SK-MEL-5 (cell line): ENCODE measurements at places on chromosomes 11 and 22. TPM values are rescaled to one million over a fixed set of nuclear protein-coding genes. Genes with fewer than 3 reads are reported as not detected.

GRCh38 chr11:45165806-45166603 lies 19.6 kb downstream of the PRDM11 start:
- DNase-seq = no peak

DNA sequence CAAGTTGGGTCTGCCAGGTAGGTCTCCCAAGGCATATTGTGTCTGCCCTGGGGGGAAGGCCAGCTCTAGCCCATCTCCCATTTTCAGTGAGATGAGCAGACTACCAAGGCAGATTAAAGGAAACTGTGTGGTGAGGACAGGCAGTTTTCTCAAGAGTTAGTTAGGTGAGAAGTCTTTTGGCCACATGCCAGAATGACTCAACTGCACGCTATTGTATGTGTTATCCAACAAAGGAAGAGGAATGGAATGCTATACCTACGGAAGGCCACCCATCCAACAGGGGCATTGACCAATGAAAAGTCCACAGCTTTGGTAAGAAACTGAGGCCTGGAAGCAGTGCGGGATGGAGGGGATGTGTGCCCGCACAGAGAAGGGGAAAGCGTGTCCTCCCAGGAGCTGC lies 941.7 kb downstream of the NTM start:
- DNase-seq = no peak

- DNase-seq = no peak
Measured at GRCh38 chr22:24426851-24427499, 424 bp upstream of the ADORA2A start.

DNA sequence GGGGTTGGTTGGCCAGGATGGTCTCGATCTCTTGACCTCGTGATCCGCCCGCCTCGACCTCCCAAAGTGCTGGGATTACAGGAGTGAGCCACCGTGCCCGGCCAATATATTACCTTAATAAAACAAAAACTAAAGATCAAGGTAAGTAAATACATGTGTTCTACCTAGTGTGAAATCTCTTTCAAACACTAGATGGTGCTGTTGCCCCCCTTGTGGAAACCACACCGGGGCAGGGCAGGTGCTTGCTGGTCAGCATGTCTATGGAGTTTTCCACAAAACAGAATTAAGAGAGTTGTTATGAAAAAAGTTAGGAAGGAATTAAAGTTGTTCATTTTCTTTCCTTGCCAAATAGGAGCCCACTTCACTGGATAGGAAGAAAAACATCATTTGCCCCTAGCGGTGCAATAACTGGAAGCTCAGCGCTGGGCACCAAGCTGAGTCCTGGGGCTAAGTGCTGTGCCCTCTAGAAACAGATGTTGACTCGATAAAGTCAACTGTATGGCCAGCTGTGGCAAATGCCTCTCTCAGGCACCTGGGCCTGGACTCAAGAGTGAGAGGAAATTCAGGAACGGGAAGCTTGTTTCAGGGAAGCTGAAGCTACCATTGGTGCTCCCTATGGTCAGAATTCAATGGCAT lies 6.3 kb upstream of the KCNJ5 start:
- DNase-seq = peak; percentile 65

- DNase-seq = no peak
Measured at GRCh38 chr22:18130699-18131429, 19.1 kb upstream of the USP18 start.

DNA sequence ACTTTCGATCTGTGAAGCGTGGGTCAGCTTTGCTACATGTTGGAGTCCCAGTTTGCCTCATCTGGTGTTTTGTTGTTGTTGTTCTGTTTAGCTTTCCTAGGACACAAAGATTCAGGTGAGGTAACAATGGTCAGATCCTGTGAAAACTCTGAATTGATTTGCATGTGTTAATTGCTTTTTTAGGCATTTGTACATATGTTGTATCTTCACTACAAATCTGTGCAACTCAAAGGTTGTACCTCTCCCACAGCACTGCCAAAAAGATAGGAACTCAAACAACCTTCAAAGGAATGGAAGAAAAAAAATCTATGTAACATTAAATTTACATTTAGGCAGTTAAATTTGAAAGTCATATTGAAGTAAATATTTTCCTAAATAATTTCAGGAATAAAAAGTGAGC lies 518.5 kb upstream of the TENM4 start:
- DNase-seq = no peak

DNA sequence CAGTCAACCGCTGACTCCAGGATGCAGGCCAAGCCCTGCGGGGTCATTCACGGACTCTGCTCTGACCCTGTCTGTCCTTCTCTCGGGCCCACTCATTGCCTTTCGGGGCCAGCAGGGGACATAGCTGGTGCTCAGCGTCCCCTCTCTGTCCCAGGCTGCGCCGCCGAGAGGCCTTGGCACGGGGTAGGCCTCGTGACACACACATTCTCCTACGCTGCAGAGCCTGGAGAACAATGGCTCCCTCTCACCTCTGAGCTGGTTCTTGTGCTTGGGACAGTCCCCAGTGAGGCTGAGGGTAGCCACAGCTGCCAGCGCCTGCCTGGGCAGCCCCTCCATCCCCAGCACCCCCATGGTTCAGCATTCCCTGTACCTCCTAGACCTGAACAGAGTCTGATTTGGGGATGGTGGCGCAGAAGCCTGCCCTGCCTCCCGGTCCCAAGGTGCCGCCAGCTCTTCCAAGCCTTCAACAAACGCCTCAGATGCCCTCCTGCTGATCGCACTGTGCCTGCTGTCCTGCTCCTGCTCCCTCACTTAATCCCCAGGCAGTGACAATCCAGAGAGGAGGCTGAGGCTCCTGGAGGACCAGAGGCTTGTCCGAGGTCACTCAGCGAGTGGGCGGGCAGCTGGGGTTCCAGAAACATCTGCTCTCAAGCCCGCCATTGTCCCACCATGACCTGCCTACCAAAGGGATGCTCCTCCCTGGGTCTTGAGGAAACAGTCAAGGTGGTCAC lies 30.4 kb downstream of the DUSP8 start:
- peak; percentile 72 for DNase-seq

- no peak for DNase-seq
Measured at GRCh38 chr22:32652645-32653270, 148.7 kb upstream of the TIMP3 start.

GRCh38 chr11:119491753-119492510 lies 69.0 kb upstream of the THY1 start:
- peak; percentile 47 for DNase-seq

- DNase-seq = no peak
Measured at GRCh38 chr11:112834277-112834755, 126.9 kb upstream of the NCAM1 start.

DNA sequence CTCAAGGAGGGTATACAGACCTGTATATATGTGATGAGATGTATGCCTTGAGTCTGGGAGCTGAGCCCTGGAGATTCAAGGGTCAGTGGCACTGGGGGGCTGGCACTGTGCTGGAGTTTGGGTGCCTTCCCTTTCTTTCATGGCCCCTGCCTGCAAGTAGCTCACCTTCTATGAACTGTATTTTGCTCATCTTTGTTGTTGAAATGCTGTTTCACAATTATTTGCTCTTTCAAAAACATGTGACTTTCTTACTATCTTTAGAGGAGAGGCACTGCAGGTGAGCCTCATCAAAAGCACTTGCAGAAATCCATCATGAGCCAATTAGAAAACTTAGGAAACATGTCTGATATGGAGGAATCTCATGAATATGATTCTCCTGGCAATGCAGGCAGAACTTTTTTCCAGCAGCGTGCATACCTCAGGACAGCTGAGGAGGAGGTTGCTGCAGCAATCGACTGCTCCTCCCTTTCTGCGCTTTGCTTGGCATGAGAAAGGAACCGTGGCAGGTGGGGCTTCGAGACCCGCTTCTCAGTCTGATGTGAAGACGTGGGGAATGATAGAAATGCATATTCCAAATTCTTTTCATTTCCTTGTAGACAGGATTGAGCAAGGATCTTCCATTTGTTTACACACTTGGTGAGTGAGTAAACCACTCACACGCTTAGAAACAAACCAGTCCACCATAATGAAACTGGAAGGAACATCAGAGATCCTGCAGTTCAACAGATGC lies 178.4 kb upstream of the E2F8 start:
- no peak for DNase-seq

- no peak for DNase-seq
Measured at GRCh38 chr11:62088331-62088933, 35.4 kb upstream of the INCENP start.

The P2RX6 gene
- 1.4 and 2.7 TPM in 2 replicates for total RNA-seq

The TMPRSS5 gene
- 2.0 and 2.3 TPM in 2 replicates for total RNA-seq

The SLC37A2 gene
- 184 TPM in 2 replicates for total RNA-seq

The KIF18A gene
- 15.3 and 16.1 TPM in 2 replicates for total RNA-seq

The USP2 gene
- 0.37 and 0.40 TPM in 2 replicates for total RNA-seq

The MS4A1 gene
- total RNA-seq = not detected in 2 replicates
